ENCODE measurements at places on chromosomes 5 and 9. TPM values are rescaled to one million over a fixed set of nuclear protein-coding genes. Genes with fewer than 3 reads are reported as not detected.

GRCh38 chr9:123832858-123833650 lies 96.9 kb downstream of the DENND1A start:
- peaks cover 16% of the 10 kb centered on the region for H3K36me3 ChIP-seq
- no peak overlapping the region for H3K4me3 ChIP-seq
- peaks cover 21% of the 10 kb centered on the region for H3K4me1 ChIP-seq
- DNase-seq, result no peak

DNA sequence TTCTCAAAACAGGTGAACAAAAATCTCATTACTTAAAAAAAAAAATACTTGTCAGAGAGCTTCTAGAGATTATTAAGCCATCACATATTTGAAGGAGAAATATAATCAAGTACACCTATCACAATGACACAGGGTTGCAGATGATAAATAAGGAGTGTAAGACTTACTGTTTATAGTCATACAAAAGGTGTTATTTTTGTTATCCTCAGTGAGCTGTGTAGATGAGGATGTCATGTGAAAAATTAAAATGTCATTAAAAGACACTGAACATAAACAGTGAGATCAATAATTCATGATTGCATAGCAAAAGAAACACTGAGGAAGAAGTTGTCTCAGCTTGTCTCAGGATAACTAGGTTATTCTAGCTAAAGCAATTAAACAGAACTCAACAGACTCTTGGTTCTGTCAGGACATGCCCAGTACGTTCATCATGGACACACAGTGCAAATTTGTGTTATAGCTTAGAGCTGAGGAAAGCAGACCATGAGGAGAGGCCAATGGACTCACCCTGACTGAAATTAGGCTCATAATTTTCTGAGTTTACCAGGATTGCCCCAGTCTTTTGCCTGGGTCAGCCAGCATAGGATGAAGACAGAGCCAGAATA lies 1162.6 kb upstream of the C9orf72 start:
- no peak overlapping the region for H3K27ac ChIP-seq
- no peak for DNase-seq
- H3K4me3 ChIP-seq, result no peak overlapping the region
- no peaks in the 10 kb centered on the region for H3K36me3 ChIP-seq
- H3K4me1 ChIP-seq, result no peaks in the 10 kb centered on the region

GRCh38 chr9:16825971-16826625 lies 44.4 kb downstream of the BNC2 start:
- no peak overlapping the region for H3K27ac ChIP-seq
- no peak for DNase-seq
- no peak overlapping the region for H3K4me3 ChIP-seq
- no peaks in the 10 kb centered on the region for H3K36me3 ChIP-seq
- no peaks in the 10 kb centered on the region for H3K4me1 ChIP-seq

DNA sequence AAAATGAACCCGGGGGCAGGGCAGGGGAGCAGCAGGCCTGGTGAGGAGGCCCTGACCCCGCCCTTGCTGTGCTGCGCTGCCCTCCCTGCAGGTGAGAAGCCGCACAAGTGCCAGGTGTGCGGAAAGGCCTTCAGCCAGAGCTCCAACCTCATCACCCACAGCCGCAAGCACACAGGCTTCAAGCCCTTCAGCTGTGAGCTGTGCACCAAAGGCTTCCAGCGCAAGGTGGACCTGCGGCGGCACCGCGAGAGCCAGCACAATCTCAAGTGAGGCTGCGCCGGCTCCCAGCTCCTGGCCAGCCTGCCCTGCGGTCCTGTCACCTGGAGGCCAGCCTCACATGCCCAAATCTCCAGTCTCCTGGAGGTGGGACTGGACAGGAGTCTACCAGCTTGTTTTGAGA lies 12.3 kb downstream of the GFI1B start:
- no peak overlapping the region for H3K4me3 ChIP-seq
- no peak overlapping the region for H3K27ac ChIP-seq
- H3K4me1 ChIP-seq, result peaks cover 6% of the 10 kb centered on the region
- no peak for DNase-seq

Gene MACROH2A1
- total RNA-seq, result 248 TPM

Gene SLC4A9
- total RNA-seq, result 0.43 TPM

Gene TLX3
- total RNA-seq, result not detected

Gene FLT4
- total RNA-seq, result 0.45 TPM

Gene LCN2
- total RNA-seq, result not detected
